ACHN (cell line): ENCODE measurements at places on chromosomes 13 and 19.

- no peak for DNase-seq
These were observed 419.9 kb upstream of the PRR20A start for GRCh38 chr13:56720841-56721240.

GRCh38 chr19:13267131-13267530 is 116.9 kb downstream of the IER2 start:
- DNase-seq, result no peak

DNA sequence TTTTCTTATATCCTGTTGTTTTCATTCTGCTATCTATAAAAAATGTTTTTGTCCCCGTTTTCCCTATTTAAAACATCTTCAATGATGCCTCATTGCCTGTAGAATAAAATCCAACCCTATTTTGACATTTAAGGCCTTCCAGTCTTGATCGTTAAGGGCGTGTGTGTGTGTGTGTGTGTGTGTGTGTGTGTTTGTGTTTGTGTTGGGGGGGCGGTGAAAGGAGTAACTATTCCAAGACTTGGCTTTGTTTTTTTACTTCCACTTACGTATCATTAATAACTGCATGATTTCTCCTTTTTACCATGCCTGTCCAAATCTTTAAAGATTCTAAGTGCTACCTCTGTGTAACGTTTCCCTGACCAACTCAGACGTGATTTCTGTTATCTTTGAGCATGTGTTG is 784 bp downstream of the PIBF1 start:
- DNase-seq, result no peak

GRCh38 chr19:16914421-16914820 is 25.6 kb downstream of the F2RL3 start:
- DNase-seq, result no peak

DNA sequence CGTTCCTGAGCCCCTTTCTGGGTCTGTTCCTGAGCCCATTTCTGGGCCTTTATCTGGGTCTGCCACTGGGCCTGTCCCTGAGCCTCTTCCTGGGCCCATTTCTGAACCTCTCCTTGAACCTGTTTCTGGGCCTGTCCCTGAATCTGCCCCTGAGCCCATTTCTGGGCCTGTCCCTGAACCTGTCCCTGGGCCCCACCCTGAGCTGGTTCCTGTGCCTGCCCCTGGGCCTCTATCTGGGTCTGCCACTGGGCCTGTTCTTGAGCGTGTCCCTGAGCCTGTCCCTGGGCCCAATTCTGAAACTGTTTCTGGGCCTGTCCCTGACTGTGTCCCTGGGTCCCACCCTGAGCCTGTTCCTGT is 40.4 kb upstream of the GRTP1 start:
- no peak for DNase-seq
